Activated naive CD4-positive, alpha-beta T cell (primary cell): ENCODE measurements at places on chromosomes 5 and 9.

GRCh38 chr5:87008751-87009560 lies 258.7 kb upstream of the RASA1 start:
- no peak for DNase-seq

DNA sequence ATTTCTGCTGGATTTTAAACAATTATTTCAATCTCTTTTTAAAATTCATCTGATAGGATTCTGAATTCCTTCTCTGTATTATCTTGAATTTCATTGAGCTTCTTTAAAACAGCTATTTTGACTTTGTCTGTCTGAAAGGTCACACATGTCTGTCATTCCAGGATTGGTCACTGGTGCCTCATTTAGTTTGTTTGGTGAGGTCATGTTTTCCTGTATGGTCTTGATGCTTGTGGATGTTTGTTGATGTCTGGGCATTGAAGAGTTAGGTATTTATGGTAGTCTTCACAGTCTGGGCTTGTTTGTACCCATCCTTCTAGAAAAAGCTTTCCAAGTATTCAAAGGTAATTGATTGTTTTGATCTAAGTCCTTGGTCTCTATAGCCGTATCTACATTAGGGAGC lies 39.1 kb downstream of the DENND4C start:
- no peak for DNase-seq

GRCh38 chr5:133607451-133607850 lies 4.9 kb downstream of the FSTL4 start:
- no peak for DNase-seq

DNA sequence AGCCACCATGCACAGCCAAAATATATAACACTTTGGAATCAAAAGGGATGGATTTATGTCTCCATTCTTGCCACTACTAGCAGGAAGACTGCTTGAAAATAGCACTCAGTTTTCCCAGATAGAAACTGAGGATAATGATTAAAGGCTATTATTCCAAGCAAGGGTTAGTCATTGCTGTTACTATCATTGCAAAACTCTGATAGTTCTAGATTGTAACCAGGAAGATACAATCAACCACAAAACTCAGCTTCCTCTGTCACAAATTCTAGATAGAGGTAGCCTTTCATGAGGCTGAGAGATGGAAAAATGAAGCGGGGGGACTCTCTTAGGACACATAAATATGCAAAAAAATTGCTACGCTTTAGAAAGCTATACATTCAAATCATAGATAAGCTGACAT lies 3.1 kb downstream of the ANXA1 start:
- DNase-seq = no peak

DNA sequence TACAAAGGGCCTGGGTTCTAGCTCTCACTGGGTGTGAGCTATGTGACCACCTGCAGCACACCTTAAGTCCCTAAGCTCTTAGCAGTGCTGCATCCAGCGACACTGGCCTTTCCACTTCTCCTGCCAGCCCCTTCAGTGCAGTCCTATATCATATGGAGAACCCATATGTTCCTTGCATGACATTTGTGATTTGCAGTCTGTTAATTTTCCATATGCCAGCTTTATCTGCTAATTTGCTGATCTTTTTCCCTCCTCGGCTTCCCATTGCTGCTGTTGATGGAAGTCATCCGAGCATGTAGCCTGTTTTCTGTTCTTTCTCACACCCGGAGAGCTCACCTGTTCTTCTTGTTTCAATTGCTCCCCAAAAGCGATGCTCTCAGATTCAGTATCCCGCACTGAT lies 23.2 kb downstream of the PRDM6 start:
- no peak for DNase-seq

DNA sequence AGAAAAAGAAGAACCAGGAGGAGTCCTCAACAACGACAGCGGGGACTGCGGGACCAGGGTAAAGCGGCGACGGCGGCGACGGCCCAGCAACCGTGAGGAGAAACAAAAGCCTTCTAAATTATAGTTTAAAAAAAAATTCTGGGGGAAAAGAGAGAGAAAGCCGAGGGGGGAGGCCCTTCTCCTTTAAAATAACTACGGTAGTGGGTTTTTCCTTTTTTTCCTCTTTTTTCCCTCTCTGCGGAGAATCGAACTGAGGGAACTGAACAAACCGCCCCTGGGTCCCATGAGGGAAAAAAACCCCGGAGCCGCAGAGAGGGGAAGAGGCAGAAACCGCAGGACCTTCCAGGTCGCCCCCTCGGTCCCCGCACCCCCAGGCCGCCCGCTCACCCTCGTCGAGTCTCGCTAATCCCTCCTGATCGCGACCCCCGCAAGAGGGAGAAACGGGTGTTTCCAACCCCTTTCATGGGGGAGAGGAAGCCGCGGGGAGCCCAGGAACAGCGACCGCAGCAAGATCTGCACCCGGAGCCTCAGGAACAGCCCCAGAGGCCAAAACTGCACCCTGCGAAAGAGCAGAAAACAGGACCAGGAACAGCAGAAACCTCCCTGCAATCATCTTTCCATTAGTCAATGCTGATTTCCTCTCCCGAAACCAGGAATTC lies 453 bp downstream of the CPEB4 start:
- DNase-seq = peak; percentile 6

GRCh38 chr5:115472271-115473025 lies 72.1 kb downstream of the FEM1C start:
- DNase-seq = no peak

DNA sequence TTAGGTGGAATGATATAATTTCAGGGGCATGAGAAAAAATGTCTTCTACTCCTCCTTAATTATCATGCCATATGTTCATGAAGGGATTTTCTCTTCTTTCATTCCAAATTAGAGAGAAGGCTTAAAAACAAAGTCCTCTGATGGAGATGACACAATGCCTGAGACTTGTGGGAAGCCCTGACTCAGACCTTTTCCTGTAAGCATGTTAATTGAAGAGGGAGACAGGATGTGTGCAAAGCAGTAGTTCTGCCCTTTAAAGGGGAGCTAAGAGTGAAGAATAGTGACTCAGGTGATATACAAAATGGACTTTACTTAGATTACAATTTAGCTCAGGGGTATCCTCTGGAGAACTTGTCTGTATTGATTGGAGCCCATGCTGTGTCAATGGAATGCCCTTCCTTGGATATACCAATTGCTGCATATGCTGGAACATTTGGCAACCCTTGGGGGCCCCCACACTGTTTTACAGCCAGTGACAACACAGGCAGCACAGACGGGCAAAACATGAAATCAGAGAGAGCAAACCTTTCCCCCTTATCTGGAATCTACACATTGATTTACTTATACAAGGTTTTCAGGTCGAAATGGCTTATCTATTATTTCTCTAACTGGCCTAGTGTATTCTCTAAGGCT lies 81.3 kb downstream of the IZUMO3 start:
- no peak for DNase-seq
